ENCODE measurements at places on chromosomes 7 and 10.
A peak's percentile ranks its signal among the peaks of the same experiment; 100 is the strongest.

GRCh38 chr7:73869011-73869798 lies 8.2 kb downstream of the TMEM270 start:
- DNase-seq: no peak

- no peak for DNase-seq
Observed at GRCh38 chr7:14936554-14936953, 34.0 kb upstream of the DGKB start.

DNA sequence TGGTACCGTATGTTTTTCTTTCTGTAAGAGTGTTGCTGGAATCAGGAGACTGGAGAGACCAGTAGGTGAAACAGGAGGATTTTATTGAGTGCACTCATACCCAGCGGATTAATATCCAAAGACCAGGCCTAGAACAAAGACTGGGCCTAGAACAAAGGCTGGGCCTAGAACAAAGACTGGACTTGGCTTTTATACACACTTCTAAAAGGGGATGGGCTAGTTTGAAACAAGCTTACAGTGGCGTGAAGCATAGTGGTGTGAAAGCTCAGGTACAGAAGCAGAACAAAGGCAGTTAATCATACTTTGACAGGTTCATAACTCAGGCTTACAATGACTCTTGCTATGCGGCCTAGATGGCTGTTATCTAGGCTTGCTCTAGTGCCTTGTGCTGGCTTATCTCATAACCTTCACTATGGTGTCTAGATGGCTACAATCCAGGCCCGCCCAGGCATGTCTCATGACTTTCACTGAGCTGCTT lies 67.7 kb downstream of the TRIM24 start:
- no peak for DNase-seq

DNA sequence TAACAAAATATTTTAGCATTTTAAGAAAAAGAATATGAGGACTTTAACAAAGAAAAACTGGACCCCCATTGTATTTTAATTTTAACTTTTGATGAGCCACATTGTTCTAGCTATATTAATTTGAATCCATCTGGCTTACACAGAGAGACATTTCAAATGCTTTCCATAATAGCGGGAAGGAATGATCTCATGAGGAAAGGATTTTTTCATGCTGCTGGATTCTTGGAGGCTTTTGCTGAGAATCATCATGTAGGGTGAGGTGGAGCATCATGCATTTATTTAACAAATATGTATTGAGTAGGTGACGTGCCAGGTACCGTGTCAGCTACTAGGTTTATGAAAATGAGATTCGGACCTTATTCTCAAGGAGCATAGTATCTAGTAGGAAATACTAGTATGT lies 1006.3 kb downstream of the SORCS1 start:
- no peak for DNase-seq

GRCh38 chr7:112449353-112449752 lies 907 bp upstream of the IFRD1 start:
- peak; percentile 33 for DNase-seq

DNA sequence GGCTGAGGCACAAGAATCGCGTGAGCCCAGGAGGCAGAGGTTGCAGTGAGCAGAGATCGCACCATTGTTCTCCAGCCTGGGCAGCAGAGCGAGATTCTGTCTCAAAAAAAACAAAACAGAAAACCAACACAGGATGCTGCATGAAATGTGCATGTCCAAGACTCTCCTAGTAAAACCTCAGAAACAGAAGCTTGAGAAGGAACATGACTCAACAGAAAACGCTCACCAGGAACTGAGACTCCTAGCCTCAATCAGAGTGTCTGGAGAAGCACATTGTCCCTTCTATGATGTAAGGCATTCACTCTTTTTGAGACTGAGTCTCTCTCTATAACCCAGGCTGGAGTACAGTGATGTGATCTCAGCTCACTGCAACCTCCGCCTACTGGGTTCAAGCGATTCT lies 168.3 kb downstream of the MYOF start:
- DNase-seq: no peak

GRCh38 chr10:29183301-29183945 lies 105.4 kb upstream of the LYZL1 start:
- DNase-seq: no peak

GRCh38 chr7:134527979-134528371 lies 608 bp downstream of the AKR1B10 start:
- DNase-seq: no peak

- DNase-seq: no peak
Observed at GRCh38 chr7:122893486-122893885, 7.2 kb upstream of the CADPS2 start.

- DNase-seq: no peak
Observed at GRCh38 chr10:122083478-122084025, 94.6 kb downstream of the TACC2 start.

- DNase-seq: no peak
Observed at GRCh38 chr10:22531008-22531407, 183.4 kb downstream of the PIP4K2A start.

GRCh38 chr10:75568450-75569130 lies 137.2 kb downstream of the LRMDA start:
- no peak for DNase-seq

- no peak for DNase-seq
Observed at GRCh38 chr7:155002411-155003091, 373 bp downstream of the PAXIP1 start.

- no peak for DNase-seq
Observed at GRCh38 chr7:127717502-127718339, 65.7 kb downstream of the SND1 start.

DNA sequence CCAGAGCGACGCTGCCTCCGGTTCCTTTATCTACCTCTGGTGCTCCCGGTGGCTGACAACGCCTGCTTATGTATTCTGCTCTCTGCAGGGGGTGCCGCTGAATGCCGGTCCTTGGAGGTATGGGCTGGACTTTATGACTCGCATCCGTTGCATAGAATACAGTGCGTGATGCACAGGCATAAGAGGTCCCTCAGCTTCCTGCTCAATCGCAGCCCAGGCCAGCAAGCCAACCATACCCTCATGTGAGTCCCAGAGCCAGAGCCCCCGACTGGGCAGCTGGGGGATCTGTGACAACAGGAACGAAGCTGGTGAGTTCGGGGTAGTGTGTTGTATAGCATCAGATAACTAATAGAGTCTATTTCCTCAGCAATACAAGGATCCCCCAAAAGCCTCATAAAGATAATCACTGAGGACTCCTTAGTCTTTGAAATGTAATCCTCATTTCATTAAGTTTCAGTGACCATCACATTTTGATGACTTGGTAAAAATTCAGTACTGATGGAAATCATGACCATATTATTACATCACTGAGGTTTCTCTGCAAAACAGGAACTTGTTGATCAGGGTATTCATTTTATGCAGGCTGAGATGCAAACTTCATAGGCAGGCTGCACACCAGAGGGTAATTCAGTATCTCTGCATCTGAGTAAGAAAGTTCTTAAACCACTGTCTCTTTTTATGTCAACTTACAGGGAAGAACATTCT lies 607.8 kb downstream of the PTPRN2 start:
- DNase-seq: no peak

GRCh38 chr7:152173372-152174070 lies 148.0 kb downstream of the GALNT11 start:
- DNase-seq: no peak

DNA sequence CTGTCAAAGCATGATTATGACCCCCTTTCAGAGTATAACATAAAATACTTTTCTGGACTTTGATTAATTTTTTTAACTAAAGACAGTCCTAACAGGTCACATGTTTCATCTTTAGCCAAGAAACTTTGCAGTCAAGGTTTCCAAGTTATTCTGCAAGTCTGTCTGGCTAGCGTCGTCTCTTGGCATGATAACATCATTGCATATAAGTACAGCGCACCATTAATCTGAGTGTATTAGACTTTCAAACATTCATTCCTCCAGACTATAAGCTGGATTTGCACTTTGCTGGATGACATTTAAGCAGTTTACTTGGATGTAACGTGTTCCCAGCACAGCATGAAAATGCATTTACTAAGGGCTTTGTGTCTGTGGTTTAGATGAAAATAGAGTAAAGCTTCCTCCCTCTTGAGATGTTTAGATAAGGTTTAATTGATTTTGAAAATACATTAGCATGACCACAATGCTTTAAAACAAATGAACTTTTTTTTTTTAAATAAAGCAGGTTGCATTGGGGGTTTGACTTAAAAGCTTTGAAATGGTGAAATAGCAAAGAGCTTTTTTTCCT lies 349.0 kb upstream of the MTPN start:
- DNase-seq: no peak

- DNase-seq: no peak
Observed at GRCh38 chr10:17143055-17143690, 13.6 kb upstream of the CUBN start.

DNA sequence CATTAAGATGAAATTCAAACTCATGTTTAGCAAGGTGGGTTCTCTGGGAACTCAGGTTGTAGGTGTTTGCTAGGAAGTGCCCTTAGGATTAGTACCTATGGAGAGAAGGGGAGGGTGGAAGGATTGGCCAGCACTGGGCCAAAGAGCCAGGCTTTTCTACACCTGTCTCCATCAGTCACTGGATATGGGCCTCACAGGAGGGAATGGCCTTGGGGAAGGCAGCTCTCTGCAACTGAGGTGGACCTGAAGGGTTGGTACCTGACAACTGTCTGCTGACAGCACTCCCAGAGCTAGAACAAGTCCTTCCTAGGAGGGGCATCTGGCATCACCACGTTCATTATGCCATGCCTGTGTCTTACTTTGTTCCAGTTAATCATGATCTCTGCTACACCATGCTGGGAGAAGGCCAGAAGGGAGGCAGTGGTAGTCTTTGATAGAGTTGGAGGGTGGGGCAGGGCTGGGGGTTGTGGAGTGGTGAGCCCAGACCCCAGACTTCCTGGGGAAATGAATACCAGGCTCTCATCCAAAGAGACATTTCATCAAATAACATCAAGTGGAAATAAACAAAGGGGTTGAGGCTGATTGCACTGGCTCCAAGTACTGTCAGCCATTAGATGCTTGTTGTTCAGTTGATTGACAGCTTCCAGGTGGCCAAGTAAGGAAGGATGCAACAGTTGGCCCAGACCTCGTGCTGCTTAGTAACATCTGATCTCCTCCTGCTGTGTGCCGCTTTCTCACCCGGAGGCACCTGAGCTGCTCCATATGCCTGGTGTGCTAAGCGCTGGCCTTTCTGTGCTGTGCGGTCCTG lies 70.6 kb upstream of the PIK3CG start:
- no peak for DNase-seq

GRCh38 chr7:145462463-145462862 lies 626.6 kb upstream of the TPK1 start:
- DNase-seq: no peak

DNA sequence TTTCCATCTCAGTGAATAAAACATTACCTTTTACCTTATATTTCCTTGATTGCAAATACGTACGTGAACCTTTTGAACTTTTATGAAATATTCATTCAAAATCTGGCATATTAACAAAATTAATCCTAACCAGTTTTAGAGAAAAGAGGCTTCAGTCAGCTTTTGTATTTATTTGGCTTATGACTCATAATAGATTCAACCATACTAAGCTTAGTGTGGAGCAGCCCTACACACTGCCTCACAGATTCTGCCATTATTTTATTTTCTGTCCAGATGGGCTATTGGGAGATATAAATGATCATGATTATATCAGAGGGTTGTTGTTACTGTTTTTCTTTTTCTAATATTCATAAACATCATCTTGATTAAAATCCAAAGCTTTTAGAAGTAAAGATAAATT lies 325.5 kb downstream of the GPR37 start:
- DNase-seq: no peak

DNA sequence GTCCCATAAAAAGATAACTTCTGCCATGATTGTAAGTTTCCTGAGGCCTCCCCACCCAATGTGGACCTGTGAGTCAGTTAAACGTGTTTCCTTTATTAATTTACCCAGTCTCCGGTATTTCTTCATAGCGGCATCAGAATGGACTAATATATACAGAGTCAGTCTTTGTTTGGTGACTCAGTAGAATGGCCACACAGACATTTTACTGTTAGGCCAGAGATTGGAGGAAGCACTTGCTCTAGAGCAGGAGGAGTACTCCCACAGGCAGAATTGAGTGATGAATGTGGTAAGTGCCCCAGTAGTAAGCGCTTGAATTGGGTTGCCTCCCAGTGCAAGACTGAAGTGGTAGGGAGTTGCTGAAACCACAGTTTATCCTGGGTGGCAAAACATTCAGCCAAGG lies 149.5 kb upstream of the SMIM30 start:
- no peak for DNase-seq

GRCh38 chr7:28266402-28266801 lies 85.8 kb upstream of the JAZF1 start:
- DNase-seq: no peak

DNA sequence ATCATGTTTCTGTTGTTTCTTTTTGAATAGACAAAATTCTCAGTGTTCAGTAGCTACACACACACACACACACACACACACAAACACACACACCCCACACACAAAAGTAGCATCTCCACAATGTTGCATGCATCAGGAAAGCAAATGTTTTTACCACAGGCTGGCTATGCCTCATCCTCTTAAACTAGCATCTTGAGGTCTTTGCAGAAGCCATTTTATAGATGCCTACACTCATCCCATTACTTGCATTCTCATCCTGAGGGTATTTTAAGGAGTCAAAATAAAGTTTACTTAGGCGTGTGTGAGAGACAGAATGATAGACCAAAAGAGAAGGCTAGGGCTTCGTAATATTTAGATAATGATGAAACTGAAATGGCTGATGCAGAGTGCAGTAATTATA lies 7.9 kb upstream of the INHBA start:
- DNase-seq: no peak

DNA sequence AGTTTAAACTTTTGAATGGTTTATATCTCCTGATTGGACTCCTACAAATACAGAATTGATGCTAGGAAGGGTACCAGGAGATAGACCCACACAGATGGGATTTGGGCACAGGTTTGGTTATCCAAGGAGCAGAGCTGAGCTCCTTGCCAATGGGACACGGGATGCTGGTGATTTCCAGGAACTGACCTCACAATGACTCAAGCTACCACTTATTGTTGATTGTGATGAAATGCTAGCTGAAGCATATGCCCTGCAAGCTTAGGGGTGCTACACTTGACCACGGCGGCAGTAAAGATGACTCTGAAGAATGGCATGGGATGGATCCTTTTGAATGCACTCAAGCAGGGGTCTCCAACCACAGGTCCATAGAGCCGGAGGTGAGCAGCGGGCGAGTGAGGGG lies 45.5 kb upstream of the VKORC1L1 start:
- DNase-seq: no peak

DNA sequence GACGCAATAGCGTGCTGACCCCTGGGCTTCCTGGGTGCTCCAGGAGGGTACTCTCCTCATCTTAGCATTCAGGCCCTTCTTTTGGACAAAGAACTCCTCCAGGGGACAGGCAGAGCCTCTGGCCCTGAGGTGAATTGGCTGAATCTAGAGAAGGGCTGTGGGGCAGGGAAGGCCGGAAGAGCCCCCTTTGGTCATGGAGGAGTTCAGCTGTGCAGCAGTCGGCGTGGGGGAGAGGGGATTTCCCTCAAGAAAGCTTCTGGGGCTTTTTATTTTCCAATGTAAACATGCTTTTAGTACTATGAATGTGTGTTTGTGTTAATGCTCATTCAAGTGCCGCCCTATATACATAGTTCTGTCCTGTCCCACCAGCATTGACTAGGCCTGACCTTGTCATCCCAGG lies 38.8 kb downstream of the FIGNL1 start:
- no peak for DNase-seq

GRCh38 chr10:7085147-7085912 lies 325.5 kb downstream of the SFMBT2 start:
- DNase-seq: no peak

Data from central memory CD4-positive, alpha-beta T cell (primary cell).